ENCODE measurements at places on chromosomes 2 and 18.

DNA sequence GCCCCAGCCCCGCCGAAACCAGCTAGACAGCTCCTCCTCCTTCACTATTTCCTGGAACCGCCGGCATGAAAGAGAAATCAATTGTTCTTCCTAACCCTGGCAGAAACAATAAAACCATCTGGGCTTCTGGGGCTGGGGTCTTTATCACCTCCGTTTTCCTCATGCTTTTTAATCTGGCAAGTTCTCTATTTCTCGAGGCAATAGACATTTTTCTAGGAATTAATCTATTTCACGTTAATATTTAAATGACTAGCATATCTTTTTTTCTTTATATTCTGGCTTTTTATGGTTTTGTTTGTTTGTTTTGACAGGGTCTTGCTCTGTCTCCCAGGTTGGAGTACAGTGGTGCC, 1.4 kb upstream of the KIF1A start:
- DNase-seq, result no peak

GRCh38 chr2:195407783-195408182, 249.2 kb upstream of the SLC39A10 start:
- DNase-seq, result no peak

GRCh38 chr2:112566104-112566503, 18.3 kb upstream of the CHCHD5 start:
- no peak for DNase-seq

GRCh38 chr18:62625019-62625418, 90.3 kb upstream of the PHLPP1 start:
- no peak for DNase-seq

DNA sequence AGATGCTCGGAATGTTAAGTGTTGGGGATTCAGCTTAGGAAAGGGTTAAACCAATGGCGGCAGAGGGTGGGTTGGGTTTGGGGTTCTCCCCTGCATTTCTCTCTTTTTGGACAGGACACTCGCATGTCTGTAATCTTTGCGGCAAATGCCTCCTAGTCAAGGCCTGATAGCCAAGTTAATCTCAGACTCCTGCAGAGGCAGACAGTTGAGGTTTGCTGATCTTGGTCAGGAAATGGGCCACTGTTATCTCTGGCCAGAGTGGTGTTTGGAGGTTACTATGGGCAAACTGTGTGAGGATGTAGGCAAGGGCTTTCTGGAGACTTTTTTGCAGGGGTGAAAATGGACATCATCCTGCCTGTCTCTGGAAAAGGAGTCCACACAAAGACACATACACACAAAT, 188.8 kb downstream of the SETBP1 start:
- no peak for DNase-seq

GRCh38 chr18:63686871-63687270, 15.9 kb upstream of the SERPINB11 start:
- no peak for DNase-seq

Measured in immature natural killer cell (primary cell).